ENCODE measurements at places on chromosomes 3 and 15.

DNA sequence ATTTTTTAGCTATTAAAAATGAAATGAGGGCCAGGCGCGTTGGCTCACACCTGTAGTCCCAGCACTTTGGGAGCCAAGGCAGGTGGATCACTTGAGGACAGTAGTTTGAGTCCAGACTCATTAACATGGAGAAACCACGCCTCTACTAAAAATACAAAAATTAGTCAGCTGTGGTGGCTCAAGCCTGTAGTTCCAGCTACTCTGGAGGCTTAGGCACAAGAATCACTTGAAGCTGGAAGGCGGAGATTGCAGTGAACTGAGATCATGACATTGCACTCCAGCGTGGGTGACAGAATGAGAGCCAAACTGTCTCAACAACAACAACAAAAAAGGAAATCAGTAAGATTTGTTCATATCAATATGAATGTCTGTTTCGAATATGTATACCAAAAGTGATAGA is 517.1 kb downstream of the ROBO1 start:
- no peak for DNase-seq

DNA sequence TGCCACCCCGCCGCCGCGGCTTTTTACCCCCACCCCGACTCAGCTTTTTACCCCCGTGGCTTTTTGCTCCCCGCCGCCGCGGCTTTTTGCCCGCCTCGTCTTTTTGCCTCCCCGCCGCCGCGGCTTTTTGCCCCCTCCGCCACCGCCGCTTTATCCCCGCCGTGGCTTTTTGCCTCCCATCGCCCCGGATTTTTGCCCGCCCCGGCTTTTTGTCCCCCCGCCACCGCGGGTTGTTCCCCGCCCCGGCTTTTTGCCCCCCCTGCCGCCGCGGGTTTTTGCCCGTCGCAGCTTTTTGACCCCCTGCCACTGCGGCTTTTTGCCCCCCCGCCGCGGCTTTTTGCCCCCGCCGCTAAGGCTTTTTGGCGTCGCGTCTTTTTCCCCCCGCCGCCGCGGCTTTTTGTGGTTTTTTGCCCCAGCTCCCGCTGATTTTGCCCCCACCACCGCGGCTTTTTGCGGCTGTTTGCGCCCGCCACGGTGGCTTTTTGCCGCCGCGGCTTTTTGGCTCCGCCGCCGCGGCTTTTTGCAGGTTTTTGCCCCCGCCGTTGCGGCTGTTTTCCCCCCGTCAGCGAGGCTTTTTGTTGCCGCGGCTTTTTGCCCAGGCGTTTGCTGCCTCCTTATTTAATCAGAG is 597.2 kb downstream of the GOLGA6L6 start:
- DNase-seq, result no peak

- no peak for DNase-seq
Measured at GRCh38 chr3:409011-409410, 212.4 kb downstream of the CHL1 start.

DNA sequence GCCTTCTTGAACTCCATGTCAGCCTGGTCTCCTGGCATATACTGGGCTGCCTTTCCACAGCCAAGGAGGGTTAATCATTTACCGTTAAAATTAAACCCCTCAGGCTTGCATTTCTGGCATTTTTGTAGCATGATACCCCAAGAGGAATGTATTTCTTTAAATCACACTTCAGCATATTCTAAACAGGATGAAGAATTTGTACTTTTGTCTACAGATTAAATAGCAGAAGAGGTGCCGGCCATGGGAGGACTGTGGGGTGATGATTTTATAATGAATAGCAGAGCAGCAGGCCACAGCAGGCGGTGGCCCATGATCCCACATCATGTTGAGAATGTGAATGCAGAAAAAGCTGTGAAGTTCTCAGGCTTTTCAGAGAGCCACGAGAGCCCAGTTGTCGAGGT is 90.2 kb downstream of the ARNT2 start:
- no peak for DNase-seq
